ENCODE measurements at places on chromosomes 7 and 10. TPM values are rescaled to one million over a fixed set of nuclear protein-coding genes. Genes with fewer than 3 reads are reported as not detected.

Gene SLC35G1
- 5.1 TPM for total RNA-seq

Gene PITX3
- total RNA-seq = 1.8 TPM

Gene IDI1
- total RNA-seq = 43.7 TPM

Gene SGCE
- total RNA-seq = 45.8 TPM

Gene LOXL4
- total RNA-seq = 33.0 TPM

Data from mesangial cell (primary cell).